ENCODE measurements at places on chromosomes 1 and 21. TPM values are rescaled to one million over a fixed set of nuclear protein-coding genes. Genes with fewer than 3 reads are reported as not detected.

The TGFB2 gene
- not detected for total RNA-seq

DNA sequence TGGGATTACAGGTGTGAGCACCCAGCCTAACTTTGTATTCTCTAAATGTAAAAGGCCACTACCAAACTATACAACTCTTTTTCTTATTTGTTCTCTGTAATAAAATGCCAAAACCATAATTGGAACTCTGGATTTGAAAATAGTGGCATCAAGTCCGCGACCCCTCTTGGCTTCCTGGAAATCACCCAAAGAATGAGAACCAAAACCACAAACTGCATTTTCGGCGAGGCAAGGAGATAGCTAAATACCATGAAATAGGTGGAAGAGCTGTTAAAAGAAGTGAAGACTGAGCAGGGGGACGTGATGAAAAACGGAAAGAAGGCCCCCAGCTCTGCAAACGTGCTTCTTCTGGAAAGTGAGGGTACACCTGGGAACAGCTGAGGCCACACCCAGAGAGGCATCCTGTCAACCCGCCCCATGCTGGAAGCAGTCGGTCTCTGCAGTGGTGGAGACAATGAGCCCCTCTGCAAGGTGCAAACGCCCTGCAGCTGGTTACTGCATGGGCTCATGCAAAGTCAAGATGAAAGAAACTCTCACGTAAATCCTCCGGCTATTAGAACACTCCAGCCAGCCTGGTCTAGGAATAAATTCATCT, 22.5 kb downstream of the VPS26C start:
- no peak for ATAC-seq

The ATP5IF1 gene
- total RNA-seq = 143 TPM

GRCh38 chr1:90856463-90857007, 139.4 kb upstream of the BARHL2 start:
- no peak for ATAC-seq

GRCh38 chr1:63651161-63651701, 58.0 kb downstream of the PGM1 start:
- peak; percentile 87 for ATAC-seq

DNA sequence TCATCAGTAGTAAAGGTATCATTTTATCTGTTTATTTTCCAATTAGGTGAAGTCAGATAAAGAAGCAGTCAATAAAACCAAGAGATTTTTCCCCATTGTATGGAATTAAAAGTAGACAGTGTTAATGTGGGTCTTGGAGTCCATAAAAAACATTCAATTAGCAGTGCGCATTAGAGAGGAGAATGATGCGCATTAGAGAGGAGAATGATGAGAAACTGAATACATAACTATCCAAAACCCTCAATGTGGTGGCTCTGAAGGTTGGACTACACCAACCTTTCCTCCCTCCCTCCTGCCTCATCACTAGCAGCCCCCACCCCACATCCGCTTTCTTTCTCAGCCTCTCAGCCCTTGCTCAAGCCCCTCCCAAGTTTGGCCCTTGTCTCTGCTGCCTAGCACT, 99.5 kb downstream of the DAB1 start:
- ATAC-seq = no peak

DNA sequence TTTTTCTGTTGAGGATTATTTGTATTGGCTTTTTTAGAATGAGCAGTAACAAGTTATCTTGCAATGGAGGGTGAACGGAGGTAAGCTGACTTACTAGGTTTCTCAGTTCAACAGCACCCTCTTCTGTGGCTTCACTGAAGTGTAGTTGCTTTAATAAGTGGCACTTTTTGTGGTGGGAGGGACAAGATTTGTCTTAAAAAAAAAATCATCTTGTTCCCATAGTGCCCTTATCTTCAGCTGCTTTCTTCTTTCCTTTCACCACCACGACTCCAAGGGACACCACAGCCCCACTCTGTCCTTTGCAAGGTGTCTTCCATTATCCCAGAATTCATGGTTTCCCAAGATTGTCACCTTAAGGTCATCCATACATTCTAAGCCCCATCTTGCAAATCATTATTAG, 92.9 kb downstream of the PIGK start:
- no peak for ATAC-seq

GRCh38 chr1:116504308-116505156, 66.3 kb downstream of the CD58 start:
- peak; percentile 80 for ATAC-seq

DNA sequence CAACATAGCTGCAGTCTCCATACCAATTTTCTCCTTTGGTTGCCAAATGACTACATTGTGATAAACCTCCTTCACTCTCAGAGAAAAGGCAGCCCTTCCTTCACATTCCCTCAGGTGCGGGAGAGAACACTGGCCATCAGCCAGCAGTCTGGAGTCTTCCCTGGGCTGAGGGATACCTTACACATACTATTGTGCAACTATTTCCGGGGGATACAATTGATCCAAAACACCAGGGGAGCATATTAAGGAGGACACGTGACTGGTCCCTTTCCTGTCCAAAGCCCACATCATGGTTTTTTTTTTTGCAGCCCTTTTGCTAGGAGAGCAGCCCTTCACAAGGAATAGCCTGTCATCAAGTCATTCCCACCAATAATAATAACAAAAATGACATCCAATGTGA, 172.1 kb upstream of the ZRANB2 start:
- ATAC-seq = no peak

DNA sequence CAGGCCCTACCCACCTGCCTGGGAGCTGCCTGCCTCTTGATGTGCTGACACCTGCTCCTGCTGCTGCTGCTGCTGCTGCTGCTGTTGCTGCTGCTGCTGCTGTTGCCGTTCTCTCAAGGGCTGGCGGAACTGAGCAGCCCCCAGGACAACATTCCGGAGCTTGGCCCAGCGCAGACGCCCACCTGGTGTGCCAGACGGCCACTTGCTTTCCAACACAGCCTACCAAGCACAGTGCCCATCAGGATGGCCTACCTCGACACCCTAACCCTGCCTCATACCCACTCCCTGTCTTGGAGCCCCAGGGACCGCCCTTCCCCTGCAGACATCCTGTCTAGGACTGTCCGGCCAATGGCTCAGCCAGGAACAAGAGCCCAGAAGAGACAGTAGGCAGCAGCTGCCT, 11.8 kb downstream of the DENND4B start:
- no peak for ATAC-seq

DNA sequence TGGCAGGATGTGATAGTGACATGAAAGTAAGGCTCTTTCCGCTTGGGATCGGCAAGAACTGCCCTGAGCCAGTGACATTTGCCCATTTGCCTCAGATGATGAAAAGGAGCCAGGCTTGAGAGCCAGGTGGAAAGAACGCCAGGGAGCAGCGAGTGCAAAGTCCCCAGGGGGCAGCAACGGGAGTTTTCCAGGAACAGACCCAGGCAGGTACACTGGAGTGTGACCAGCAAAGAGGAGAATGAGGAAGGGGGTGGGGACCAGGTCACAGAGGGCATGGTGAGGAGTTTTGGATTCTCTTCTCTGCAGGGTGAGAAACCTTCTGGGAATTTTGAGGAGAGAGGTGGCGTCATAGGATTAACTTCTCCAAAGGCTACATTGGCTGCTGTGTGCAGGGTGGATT, 10.8 kb upstream of the ETS2 start:
- ATAC-seq = no peak

DNA sequence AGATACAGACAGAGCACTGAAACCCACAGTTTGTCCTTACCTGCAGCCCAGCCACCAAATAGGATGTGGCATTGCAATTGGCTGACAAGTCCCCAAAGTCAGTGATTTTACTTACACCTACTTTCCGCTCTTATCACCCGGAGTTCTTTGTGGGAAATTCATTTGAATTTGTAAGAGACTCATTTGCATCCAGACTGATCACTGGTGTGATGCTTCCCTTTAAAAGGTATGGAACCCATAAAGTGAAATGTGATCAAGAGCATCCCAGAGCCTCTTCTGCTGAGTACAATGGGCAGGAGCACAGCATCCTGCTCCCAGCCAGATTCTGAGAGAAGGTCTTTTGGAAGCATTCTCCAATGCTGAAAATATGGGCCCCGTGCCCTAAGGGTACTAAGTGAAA, 161.4 kb downstream of the DAB1 start:
- no peak for ATAC-seq

DNA sequence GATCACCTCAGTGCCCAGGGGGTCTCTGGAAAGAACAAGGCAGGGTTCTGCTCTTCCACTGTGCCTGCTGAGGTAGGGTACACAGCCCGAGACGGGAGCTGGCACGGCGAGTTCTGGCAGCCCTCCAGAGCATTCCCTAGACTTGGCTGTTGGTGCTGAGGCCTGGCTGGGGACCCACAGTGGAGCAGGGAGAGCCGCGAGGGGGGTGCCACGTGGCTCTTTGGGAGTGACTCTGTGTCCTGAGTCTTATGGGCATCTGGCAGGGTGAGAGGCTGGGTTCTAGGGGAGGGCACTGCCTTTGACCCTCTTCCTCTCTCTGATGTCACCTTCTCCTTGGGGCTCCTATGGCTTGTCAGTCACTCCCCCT, 336.4 kb downstream of the CAMTA1 start:
- ATAC-seq = no peak
